ENCODE measurements at places on chromosomes 7 and 10.

DNA sequence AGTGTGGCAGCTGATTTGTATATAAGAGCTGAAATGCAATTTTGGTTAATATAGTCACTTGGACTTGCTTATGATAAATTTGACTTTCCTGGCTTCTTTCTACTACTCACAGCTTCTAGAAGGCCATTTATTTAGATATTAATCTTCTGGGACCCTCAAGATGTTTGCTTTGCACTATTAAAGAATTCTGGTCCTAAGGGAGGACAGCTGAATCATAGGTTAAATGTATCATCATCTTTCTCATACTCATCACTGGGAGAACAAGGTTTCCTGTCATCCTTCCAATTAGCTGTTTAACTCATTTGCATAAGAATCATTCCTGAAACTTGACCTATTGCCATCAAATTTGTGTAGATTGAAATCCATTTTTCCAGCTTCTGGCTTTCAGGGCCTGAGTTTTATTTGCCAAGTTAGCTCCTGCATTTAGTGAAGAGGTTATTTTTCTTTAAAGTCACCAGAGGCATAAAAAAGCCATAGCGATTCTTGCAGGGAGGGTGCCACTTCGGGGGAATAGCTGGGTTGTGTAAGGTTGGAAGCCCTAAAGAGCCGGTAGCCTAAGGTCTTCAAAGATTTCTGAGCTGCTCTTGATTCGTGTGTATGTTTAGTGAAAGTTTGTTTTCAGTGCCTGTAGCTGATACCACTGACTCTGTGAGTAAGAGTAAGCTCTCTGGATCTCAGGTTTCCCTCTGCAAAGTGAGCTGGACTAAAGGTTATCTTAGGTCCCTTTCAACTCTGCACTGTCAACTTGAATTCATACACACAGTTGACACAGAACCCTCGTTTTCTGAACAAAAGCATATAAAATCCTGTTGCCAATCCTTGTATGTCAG lies 4.3 kb downstream of the MAP3K8 start:
- no peak for DNase-seq

GRCh38 chr7:138324941-138325340 lies 135.1 kb upstream of the TRIM24 start:
- DNase-seq: peak; percentile 40

- no peak for DNase-seq
These were observed 83.7 kb downstream of the USP6NL start for GRCh38 chr10:11527691-11528255.

GRCh38 chr10:112919721-112920120 lies 30.3 kb upstream of the TCF7L2 start:
- no peak for DNase-seq

DNA sequence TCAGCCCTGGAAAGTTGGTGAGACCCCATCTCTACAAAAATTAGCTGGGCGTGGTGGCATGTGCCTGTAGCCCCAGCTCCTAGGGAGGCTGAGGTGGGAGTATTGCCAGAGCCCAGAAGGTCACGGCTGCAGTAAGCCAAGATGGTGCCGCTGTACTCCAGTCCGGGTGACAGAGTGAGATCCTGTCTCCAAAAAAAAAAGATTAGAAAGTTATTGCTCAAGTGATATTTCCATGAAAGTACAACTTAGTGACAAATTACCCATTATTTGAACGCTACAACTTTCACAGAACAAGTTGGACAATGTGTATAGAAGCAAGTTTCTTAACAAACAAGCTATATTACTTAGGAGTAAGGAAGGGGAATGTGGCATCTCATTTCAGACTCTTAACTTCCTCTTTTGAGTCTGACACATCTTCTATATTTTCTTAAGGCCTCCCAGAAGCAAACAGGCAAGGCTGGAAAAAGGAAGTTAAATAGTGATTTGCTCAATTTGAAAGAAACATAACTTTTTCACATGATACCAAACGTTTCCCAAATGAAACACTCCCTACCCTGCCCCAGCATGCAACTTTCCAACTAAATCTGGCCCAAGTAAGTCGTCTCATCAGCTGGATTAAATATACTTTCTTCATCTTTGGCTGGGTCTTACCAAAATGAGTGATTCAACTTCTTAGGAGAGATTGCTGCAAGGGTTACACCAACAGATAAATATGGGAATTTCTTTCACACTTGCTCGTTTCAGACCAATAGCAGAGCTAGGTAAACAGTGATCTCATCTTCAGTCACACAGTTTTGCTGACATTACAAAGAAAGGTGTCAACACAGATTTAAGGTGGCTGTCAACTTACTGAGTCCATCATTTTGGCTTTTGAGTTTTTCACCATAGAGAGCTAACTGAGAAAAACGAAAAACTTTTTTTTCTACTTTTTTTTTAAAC lies 66.3 kb upstream of the KLF6 start:
- DNase-seq: no peak

- DNase-seq: no peak
These were observed 31.6 kb downstream of the DYDC1 start for GRCh38 chr10:80324891-80325364.

DNA sequence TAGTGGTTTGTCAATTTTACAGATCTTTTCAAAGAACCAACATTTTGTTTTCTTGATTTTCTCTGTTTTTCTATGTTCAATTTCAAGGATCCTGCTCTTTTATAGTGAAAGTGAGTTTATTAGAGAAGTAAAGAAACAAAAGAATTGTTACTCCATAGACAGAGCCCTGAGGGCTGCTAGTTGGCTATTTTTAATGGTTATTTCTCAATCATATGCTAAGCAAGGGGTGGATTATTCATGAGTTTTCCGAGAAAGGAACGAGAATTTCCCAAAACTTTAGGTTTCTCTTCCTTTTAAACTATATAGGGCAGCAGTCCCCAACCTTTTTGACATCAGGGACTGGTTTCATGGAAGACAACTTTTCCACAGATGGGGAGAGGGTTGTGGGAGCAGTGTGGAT lies 165.0 kb downstream of the CCSER2 start:
- DNase-seq: no peak

GRCh38 chr10:29136411-29136810 lies 152.5 kb upstream of the LYZL1 start:
- DNase-seq: no peak

DNA sequence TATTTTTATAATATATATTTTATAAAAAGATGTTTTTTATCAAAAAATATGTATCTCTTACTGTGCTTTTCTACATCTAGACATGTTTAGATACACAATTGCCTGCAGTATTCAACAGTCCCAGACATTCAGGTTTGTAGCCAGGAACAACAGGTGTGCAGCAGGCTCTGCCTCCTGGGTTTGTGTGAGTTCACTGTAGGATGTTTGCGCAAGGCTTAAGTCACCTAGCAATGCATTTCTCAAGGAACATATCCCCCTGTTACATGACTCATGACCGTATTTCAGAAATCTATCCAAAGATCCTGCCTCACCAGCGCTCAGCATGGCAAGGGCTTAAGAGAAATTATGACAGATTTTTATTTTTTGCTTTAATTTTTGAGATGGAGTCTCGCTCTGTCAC lies 41.5 kb downstream of the PITRM1 start:
- peak; percentile 12 for DNase-seq

DNA sequence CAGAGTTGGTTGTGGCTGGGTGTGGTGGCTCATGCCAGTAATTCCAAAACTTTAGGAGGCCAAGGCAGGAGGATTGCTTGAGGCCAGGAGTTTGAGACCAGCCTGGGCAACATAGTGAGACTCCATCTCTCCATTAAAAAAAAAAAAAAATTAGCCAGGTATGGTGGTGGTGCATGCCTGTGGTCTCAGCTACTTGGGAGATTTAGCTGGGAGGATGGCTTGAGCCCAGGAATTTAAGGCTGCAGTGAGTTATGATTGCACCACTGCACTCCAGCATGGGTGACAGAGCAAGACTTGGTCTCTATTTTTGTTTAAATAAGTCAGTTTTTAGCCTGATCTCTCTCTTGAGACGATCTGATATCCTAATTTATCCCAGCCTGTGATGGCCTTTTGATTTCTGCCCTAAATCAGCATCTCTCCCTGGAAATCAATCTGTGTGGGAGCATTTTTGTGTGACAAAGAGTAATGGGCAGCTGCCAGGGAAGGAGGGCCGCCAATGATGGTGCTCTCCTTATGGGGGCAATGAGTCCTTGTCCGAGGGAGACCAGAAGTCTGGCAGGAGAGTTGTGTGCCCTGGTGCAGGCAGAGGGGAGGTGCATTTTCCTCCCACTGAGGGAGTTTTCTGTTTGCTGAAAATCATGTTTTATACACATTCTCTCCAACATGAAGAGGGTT lies 111.0 kb downstream of the NRP1 start:
- no peak for DNase-seq

DNA sequence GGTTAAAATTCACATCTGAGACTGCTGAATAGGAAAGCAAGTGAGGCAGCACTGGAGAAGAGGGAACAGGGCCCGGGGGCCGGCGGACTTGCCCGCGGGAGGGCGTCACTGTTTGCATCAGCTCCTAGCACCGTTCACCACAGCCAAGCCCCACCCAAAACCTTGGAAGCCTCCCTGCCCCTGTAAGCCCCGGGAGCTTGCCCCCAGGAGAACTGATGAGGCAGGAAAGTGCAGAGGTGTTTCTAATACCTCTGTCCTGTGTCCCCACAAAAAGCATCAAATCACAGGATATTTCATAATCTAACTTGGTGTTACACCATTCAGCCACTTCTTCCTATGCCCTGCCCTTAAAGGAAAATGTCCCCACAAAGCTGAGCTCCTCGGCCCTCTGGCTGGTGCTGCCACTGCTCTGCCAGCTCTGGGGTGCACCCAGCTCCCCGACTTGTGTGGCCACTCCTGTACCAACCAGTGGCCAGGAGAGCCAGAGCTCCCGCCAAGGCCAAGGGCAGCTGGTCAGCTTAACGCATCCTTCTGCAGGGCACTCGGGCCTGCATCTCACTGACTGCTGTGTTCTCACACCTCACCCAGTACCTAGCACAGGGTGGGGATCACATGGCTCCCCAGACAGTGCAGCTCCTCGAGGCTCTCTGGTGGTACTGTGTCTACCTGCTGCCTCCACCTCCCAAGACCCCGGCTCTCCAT lies 47.3 kb upstream of the CNPY1 start:
- no peak for DNase-seq

- DNase-seq: no peak
These were observed 143.6 kb upstream of the KIF5B start for GRCh38 chr10:32199714-32200394.

All from left hindlimb (tissue), 1 donor.